ENCODE measurements at places on chromosomes 11 and 22.

DNA sequence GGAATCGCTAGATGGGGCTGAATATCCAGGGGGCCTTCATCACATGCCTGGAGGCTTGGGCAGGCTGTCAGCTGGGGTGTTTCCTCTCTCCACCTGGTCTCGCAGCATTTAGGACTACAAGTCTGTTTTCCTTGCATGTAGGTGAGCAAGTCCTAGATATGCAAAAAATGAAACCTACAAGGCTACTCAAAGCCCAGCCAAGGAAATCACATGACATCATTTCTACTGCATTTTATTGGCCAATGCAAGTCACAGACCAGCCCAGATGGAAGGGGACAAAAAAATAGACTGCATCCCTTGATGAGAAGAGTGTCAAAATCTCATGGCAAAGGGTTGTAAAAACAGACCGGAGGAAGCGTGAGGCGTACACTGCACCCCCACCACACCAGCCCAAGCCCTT, 9.6 kb upstream of the APOBEC3B start:
- DNase-seq: no peak

- DNase-seq: no peak
Observed at GRCh38 chr22:19828035-19828401, 26.7 kb downstream of the GNB1L start.

DNA sequence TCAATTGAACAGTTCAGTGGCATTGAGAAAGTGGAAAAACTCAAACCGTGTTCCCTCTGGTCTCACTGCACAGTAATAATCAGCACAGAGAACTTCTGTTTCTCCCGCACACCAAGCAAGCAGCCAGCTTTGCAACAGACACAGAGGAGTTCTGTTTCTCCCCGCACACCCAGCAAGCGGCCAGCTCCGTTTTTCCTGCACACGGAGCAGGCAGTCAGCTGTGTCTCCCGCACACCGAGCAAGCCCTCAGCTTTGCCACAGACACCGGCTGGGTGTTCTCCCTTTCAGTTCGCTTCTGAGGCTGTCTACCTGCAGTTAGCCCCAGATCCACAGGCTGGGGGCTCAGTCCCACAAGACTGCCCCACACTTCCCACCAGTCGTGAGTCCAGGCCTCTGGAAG, 9.9 kb upstream of the TALDO1 start:
- no peak for DNase-seq

DNA sequence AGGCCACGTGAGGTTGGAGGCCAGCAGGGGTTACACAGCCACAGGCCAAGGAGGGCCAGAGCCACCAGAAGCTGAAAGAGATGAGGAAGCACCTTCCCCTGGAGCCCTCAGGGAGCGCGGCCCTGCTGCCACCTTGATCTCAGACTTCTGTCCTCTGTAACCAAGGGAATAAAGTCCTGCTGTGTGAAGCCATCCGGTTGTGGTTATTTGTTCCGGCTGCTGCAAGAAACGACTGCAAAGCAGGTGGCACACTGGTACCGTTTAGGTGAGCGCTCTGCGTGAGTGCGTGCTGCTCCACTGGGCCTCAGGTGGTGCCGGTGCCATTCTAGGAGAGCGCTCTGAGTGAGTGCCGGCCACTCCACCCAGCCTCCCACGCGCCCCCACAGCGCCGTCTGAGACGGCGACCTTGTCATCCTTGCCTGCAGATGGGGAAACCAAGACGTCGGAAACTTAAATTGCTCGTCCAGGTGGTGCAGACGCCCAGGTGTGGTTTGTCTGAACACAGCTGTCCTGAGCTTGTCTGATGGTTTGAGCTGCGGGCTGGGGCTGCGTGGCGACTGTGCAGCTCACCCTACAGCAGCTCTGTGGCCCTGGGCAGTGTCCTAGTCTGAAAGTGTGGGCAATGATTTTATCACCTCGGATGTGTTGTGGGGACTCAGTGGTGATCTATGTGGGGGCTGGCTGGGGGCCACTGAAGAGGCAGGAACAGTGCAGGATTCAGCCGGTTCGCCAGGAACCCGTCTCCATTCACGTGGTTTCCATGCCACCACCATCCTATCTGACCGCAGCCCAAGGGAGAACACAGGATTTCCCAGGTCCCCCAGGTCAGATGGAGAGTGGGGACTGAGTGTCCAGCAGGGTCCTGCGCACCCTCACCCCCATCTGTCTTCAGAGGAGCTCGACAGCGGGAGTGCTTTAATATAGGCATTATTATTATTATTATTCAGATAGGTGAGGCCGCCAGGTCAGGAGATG, 4.6 kb upstream of the MRGPRG start:
- peak; percentile 15 for DNase-seq

- no peak for DNase-seq
Observed at GRCh38 chr11:1762537-1763302, 1.0 kb downstream of the CTSD start.

GRCh38 chr22:40637183-40638150, 948 bp upstream of the MRTFA start:
- peak; percentile 75 for DNase-seq
